GM20000 (cell line): ENCODE measurements at places on chromosomes 2 and 18.

GRCh38 chr2:212536817-212537725, 1.5 kb downstream of the ERBB4 start:
- no peak for DNase-seq

DNA sequence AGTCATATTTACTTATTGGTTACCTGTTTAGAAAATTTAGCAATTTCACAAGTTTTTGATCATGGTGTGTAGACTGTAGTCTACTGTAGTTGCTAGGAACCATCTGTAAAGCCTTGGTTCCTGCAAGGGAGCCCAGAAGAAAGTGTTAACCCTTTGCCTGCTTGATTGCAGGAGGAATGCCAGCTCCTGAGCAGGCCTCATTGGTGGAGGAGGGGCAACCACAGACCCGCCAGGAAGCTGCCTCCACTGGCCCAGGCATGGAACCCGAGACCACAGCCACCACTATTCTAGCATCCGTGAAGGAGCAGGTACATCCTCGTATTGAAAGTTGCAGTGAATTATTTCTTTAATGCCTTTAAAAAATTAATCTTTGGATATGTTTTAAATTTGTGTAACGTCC, 76.3 kb downstream of the PKP4 start:
- no peak for DNase-seq

- no peak for DNase-seq
These were observed 52.6 kb downstream of the ITGB1BP1 start for GRCh38 chr2:9370746-9371145.

DNA sequence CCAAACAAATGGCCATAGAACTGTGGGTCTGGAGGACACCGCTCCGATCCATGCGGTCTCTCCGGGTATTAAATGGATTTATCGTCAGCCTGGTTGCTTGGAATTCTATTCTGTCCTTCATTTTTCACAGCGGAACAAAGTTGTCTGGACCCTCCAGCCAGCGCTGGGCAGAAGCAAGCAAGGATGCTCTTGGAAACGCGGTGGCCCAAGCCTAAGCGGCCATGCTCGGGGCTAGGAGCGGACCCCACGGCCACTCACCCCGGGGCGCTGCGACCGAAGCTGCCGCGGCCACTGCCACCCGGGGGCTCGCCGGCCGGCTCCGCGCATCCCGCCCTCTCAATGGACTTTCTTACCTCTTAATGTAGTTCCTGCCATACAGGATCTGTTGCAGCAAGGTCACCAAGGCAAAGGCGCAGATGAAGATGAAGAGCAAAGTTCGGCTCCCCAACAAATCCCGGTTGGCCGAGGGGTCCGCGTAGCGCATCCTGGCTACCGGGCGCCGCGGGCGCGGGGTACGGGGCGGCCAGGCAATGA, 761 bp downstream of the ST8SIA5 start:
- DNase-seq: peak; percentile 45

- DNase-seq: no peak
These were observed 67.7 kb downstream of the ARHGAP28 start for GRCh38 chr18:6797171-6797570.

DNA sequence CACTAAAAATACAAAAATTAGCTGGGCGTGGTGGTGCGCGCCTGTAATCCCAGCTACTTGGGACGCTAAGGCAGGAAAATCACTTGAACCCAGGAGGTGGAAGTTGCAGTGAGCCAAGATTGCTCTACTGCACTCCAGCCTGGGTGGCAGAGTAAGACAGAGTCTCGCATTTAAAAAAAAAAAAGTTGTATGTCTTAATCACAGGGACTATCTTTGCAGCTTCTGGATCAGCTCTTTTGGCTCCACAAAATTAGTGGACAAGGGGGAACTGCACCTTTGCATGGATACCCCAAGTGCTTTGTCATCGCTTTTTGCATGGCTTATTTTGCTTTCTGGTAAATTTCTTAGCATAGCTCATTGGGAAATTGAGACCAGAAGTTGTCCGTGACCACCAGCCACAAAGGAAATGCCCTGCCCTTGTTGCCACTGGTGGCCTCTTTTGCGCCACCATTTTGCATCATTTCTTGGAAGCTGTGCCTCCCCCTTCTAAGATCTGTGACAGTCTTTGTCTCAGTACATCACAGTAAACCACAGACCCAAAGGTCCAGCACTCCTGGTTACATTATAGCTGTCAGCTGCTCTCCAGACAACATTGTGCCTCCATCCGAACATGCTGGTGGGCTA, 43.9 kb upstream of the PCBP1 start:
- DNase-seq: no peak

- DNase-seq: no peak
These were observed 4.1 kb downstream of the NEDD4L start for GRCh38 chr18:58048081-58048642.

DNA sequence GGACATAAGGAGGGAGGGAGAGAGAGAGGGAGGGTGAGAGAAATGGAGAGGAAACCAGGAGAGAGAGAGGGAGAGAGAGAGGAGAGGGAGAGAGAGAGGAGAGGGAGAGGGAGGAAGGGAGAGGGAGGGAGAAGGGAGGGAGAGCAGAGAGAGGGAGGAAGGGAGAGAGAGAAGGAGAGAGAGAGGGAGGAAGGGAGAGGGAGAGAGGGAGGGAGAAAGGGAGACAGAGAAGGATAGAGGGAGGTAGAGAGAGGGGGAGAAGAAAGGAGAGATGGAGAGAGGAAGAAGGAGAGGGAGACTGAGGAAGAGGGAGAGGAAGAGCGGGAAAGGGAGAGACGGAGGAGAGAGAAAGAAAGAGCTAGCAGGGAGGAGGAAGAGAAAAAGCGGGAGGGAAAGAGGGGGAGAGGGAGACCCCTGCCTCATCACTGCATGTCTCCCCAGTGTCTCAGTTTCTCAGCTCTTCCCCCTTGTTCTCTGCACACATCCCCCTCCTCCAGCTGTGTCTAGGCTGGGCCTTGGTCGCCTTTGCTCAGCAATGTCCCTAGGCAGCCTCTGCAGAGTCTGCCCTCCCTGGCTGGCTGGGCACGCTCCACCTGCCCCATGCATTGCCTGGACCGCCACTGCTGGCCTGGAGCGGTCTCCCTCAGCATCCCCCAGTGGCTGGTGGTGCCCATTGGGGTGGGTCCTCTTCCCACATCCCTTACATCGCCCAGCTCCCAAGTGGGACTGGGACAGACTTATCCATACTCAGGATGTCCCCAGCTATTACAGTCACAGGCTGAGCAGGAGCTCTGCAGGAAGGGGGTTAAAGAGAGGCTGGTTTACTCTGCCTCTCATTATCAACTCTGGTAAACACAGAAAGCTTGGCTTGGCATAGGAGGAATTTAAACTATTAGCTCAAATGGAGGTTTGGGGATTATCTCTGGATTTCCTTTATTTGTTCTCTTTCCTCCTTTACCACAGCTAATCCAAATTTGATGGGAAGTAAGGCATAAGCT, 85.7 kb upstream of the APCDD1 start:
- no peak for DNase-seq

DNA sequence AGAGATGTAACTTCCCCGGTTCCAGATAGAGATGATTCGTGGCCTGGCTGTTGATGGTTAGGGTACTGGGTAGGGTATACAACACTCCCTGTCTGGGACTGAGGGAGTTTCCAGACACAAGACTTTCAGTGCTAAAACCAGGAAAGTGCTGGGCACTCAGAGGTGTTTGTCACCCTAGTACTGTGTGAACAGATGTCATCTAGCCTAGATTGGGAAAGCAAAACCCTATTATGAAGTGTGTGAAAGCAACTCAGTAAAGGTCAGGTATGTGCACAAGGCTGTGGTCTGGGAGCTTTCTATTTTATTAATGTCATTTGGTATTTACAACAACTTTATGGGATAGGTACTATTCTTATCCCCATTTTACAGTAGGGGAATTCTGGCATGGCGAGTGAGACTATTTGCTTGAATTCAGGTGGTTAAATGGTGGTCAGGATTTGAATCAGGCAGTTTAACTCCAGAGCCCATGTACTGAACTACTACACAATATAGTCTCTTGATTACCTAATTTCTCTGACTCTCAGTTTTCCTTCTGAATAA, 2.6 kb downstream of the BZW1 start:
- DNase-seq: peak; percentile 19

GRCh38 chr2:236078297-236079255, 89.6 kb downstream of the GBX2 start:
- no peak for DNase-seq

DNA sequence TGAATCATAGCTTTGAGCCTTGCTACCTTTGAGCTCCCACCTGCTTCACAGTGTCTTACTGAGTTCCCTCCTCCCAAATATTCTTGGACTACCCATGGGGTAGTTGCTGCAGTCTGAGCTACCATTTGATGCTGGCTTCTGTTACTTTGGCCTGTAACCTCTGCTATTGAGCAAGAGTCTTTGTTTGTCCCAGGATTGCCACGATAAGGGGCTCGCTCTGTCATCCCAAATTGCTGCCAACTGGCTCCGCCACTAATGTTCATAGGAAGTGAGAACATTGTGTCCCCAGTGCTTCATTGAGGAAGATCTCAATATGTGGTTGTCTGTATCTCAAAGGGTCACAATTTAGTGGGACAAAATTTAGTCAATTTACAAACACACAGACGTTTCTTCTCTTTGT, 103.8 kb downstream of the TRIM43 start:
- DNase-seq: no peak

DNA sequence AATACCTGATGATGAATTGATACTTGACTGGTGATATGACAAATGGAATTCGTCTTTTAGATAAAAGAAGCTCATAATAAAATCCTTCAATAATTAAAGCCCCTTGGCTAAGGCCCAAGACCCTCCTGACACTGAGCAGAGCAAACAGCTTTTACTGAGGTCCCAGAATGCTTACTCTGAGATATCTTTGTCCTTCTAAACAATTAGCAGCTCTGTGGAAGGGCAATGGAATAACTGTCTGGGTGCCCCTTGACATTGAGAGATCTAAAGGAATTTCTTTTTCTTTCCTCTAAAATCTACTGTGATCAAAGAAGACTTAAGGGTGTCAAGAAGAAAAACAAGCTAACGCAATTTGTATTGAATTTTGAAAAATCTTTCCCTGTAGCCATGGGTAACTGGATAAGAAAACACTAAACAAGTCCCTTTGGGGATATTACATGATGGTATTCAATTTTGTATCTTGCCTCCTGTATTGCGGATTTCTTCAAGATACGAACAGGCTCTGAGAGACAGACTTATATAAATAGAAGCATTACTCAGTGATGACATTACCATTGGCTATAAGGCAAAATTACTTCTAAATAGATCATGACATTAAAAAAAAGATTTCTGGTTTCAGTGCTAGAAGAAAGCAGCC, 128.8 kb downstream of the MREG start:
- DNase-seq: no peak

DNA sequence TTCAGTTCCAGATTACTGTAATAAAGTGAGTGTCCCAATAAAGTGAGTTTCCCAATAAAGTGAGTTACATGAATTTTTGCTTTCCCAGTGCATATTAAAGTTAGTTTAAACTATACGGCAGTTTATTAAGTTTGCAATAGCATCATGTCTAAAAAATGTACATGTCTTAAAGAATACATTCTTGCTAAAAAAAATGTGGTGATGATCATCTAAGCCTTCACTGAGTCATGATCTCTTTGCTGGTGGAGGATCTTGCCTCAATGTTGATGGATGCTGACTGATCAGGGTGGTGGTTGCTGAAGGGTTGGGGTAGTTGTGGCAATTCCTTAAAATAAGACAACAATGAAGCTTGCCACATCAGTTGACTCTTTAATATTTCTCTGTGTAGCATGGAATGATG, 664.2 kb downstream of the TDRD15 start:
- DNase-seq: no peak

GRCh38 chr2:138713069-138713496, 67.1 kb downstream of the NXPH2 start:
- DNase-seq: no peak

DNA sequence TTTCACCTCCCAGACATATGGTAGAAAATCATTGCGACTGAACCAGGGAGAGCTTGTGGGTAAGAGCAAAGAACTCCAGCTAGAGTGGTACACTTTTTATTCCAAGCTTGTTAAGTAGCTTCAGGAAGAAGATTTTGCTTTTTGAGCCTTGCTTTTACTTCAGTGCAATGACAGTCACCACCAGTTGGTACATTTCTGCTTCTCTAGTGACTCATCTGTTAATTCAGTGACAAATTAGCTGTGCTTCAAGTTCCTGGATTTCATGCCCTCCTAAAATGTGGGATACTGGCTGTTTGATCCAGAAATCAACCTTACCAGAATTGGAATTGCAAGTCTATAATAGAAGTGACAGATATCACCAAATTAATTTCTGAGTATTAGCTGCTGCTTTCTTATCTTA, 117.6 kb upstream of the TTN start:
- no peak for DNase-seq

GRCh38 chr18:13775058-13775457, 48.6 kb downstream of the RNMT start:
- DNase-seq: no peak

DNA sequence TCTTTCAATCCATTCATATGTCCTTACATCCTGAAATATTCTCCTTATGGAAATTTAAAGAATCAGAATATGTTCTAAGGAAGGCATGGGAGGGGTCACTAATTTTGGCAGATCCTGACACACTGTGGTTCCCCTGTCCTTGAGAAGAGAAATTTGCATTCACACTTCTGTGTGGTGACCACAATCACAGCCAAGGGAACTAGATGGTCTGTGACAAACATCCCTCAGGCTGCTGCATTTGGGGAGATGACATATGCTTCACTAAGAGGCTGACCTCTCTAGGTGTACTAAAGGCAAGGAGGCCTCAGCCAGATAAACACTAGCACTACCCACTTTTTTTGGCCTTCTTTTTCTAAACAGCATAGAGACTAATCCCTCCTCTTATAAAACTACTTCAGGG, 129.6 kb downstream of the MREG start:
- peak; percentile 18 for DNase-seq

DNA sequence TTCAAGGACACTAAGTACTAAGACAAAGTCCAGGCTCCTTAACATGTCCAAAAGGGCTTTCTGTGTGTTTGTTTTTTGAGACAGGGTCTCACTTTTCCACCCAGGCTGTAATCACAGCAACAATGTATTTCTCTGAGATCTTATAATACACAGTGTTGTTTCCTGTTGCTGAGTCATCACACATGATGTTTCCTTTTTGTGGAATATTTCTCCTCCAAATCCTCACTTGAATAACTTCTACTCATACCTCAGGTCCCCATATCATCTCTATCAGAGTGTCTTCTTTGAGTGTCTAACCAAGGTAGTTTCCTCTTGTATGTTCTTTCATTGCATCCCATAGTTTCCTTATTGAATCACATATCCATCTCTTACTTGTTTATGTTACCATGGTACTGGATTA, 632.0 kb upstream of the PIK3C3 start:
- no peak for DNase-seq

GRCh38 chr2:240507778-240508251, 50.0 kb downstream of the ANKMY1 start:
- DNase-seq: no peak

- DNase-seq: no peak
These were observed 63.3 kb downstream of the RTP5 start for GRCh38 chr2:241932899-241933178.

GRCh38 chr18:4399929-4400328, 55.2 kb downstream of the DLGAP1 start:
- DNase-seq: no peak
